HT1080 (cell line): ENCODE measurements at places on chromosomes 16 and 17. TPM values are rescaled to one million over a fixed set of nuclear protein-coding genes. Genes with fewer than 3 reads are reported as not detected.

CDC6 gene
- 57.6 and 64.7 TPM in 2 replicates for total RNA-seq

TRPV3 gene
- 0.02 and 0.07 TPM in 2 replicates for total RNA-seq

FOXO3B gene
- 2.7 and 3.0 TPM in 2 replicates for total RNA-seq

CLEC3A gene
- not detected in 2 replicates for total RNA-seq

CCDC144A gene
- total RNA-seq = 0.10 TPM in 1 of 2 replicates, not detected in the other

MEOX1 gene
- total RNA-seq = not detected in 2 replicates

RAB26 gene
- 9.5 and 13.4 TPM in 2 replicates for total RNA-seq
